Choroid plexus epithelial cell (primary cell): ENCODE measurements at places on chromosomes 2 and 18.

GRCh38 chr2:127581050-127581345, 45.5 kb downstream of the MYO7B start:
- DNase-seq: no peak

- DNase-seq: no peak
Observed at GRCh38 chr2:12809526-12809925, 92.8 kb downstream of the TRIB2 start.

- no peak for DNase-seq
Observed at GRCh38 chr2:104049981-104050380, 803.9 kb upstream of the POU3F3 start.

- no peak for DNase-seq
Observed at GRCh38 chr2:79799729-79800128, 286.9 kb downstream of the CTNNA2 start.

- DNase-seq: peak; percentile 97
Observed at GRCh38 chr2:166088634-166089033, 39.2 kb downstream of the SCN1A start.

GRCh38 chr2:67792681-67793091, 270.1 kb downstream of the C1D start:
- DNase-seq: no peak

DNA sequence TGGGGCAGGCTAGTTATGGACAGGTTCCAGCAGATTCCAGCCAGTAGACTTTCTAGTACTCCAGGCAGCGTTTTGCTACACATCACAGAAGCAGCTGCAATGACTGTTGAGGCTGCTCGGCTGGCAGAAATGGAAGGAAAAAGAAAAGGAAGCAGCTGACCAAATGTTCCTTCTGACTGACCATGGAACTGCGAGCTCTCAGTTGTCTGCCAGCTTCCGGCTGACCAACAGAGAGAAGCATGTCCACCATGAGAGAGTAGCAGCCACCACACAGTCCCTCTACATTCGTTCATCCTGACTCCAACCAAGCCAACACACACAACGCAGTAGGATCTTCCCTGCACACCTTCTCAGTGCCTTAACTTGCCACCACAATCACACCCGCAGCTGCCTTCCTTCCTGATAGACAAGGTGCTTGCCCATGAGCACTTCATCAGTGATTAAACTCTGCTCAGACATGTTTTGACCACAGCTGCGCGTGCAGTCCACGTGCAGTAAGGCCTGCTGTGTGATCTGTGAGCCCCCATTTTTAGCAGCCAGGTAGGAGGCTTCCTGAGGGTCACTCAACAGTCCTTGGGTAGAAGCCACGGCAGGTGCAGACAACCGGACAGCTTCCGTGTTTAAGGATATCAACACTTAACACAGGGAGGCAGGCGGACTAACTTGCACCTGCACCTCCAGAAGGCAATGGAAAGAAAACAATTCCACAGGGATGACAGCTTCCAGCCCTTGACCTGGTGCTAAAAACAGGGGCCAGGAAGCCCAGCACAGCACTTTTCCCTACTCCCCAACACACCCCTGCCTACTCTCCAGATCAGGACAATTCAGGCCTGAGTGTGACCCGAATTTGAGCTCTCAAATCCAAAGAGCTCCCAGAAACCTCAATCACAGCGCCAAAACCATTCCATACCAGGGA, 996 bp downstream of the TGFBRAP1 start:
- peak; percentile 66 for DNase-seq

DNA sequence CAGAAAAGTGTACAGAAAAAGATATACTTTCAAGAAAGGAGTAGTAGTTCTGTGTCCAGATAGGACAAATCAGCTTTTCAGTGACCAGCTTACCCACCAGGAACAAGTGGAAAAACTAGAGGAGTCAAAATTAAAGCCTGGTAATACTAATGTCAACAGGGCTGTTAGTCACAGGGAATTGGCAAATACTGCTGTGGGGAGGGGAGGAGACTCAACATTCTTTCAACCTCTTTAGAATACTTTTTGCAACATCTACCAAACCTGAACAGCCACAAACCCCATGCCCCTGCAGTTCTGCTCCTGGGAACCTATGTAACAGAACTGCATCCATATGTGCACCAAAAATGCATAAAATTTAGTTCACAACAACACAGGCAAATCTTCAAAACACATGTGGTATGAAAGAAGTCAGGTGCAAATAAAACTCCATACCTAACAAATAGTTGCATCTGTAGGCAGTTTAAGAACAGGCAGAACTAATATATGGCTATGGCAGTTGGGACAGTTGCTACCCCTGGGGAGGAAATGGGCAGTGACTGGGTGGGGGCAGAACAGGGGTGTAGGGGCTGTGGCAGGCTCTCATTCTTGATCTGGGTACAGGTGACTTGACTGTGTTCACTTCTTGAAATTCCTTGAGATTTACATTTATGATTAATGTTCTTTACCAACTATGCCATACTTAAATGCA, 9.7 kb downstream of the CMPK2 start:
- peak; percentile 58 for DNase-seq

DNA sequence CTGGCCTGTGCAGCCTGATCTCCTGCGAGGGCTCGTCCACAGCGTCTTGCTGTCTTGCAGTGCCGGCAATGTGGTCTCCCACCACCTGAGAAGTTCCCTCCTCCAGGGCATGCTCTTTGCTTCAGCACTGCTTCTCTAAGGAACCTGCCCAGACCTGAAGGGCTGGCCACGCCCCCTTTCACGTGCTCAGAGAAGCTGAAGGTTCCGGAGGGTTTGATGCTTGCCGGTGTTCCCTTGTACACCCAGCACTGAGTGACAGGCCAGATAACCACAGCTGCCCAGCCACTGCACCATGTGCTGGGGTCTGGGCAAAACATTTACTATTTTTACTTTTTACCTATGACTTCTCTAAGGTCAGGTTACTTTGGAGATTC, 1.7 kb upstream of the POLR2D start:
- DNase-seq: peak; percentile 9

GRCh38 chr18:74994502-74995418, 214.2 kb downstream of the PTGR3 start:
- peak; percentile 44 for DNase-seq
